ENCODE measurements at places on chromosomes 13 and 19.

DNA sequence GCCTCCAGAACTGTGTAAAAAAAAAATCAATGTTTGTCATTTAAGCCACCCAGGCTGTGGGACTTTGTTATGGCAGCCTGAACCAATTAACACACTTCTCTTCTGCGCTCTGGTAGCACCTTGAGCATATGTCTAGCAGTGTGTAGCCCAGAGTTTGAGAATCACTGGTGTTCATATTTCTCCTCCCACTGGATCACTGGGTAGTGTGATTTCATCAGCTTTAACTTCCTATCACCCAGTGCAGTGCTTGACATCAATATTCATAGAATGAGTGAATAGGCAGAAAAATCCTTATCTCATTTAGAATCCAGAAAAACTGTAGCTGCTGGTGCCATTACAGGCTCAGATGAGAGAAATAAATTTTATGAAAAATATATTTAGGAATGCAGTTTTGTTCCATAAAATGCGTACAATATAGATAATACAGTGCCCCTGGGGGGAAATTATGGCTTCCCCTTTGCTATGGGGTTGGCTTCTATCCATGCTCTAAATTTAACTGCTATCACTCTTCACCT lies 30.7 kb upstream of the WASF3 start:
- no peak for DNase-seq

- no peak for DNase-seq
Measured at GRCh38 chr13:97395447-97396136, 38.4 kb upstream of the RAP2A start.

- DNase-seq = no peak
Measured at GRCh38 chr19:29655648-29656335, 9.5 kb upstream of the PLEKHF1 start.

DNA sequence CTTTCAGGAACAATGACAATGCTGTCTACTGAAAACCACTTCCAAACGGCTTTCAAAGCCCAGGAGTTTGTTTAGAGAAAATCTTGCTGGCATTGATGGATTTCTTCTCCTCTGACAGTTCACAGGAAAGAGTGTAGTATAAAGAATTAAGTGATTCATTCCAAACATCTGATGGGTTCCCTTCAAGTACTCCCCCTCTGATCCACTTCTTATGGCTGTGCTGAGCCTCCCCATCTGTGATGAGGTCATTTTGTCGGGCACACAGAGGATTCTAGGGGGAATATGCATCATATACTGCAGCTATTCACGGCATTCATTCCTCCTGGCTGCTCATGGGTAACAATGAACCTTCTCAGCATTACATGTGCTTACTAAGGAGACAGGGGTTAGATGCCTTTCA lies 107.9 kb downstream of the RGCC start:
- DNase-seq = no peak
